ENCODE measurements at places on chromosomes 13 and 19. TPM values are rescaled to one million over a fixed set of nuclear protein-coding genes. Genes with fewer than 3 reads are reported as not detected.

Gene KASH5
- total RNA-seq, result not detected

Gene SLC7A10
- not detected for total RNA-seq

Gene RABAC1
- total RNA-seq, result 173 TPM

Gene ZGLP1
- total RNA-seq, result 0.43 TPM

Gene APLP1
- total RNA-seq, result 3.5 TPM

Gene CGB1
- not detected for total RNA-seq

Gene PROZ
- not detected for total RNA-seq

Gene CGB5
- not detected for total RNA-seq

Gene TRMT1
- 25.9 TPM for total RNA-seq

Gene SBSN
- total RNA-seq, result under 0.01 TPM
